ENCODE measurements at places on chromosomes 5 and 9.

DNA sequence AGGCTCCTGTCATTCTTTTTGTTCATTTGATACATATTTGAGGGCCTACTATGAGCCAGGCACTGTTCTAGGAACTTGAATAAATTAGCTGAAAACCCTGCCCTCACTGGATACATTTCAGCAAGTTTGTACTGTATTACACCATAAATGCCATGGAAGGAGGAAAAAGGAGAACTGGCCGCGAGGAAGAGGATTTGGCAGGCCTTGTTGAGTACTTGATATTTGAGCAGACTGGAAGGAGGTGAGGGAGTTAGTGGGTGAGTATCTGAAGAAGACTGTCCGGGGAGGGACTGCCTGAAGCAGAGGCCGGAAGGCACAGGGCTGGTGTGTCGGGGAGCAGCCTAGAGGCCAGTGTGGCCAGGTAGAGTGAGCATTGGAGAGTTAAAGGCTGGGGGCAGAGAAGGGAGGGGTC is 4.5 kb downstream of the SNX30 start:
- no peak for DNase-seq

DNA sequence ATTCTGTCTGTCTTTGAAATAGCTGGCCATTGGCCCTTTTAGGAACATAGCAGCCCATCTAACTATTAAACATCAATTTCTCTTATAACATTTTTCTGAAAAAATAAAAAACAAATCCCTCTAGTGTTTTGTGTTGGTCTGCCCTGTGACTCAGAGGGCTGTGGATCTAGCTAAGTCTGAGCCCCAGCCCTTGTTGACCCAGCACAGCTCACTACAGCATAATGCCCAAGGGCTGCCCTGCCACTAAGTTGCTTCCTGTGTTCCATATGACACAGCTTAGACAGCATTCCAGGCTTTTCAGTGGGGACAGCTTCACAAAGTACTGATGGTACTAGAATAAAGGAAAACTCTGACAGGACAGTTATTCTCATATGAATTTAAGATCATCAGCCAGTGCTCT is 136.0 kb downstream of the SCAMP1 start:
- no peak for DNase-seq

- DNase-seq = no peak
Observed at GRCh38 chr9:121281614-121282276, 13.8 kb downstream of the GSN start.

DNA sequence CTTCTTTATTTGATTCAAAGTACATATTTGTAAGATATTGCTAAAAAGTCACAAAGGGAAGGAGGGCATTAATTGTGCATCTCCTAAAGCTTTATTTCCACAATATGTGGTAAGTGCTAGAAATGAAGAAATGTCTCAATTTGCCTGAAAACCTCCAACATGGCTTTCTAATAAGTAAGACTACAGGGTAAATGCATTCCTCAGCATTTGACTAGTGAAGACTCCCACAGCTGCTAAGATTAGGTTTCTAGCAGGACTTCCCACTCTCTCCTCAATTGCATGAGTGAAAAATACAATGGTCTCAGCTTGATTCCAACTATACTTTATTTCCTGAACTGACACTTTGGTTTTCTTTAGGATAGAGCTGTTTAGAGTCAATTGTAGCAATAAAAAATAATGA is 162.1 kb downstream of the ELAVL2 start:
- DNase-seq = no peak

DNA sequence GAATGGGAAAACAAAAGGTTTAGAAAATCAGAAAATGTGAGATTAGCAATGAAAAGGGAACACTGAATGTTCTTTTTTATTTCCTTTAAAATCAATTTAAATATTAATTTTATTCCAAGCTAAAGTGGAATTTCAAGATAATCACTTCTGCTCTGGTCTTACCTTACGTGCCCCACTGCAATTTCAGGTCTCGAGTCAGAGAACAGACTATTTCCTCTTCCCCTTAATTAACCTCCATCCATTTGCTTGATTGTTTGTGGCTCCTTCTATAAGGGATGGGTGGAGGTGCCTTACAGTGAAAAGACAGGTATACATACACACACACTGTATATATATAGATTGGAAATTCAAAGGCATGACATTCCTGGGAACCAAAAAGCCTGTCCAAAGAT is 137.1 kb downstream of the SUSD1 start:
- no peak for DNase-seq

GRCh38 chr5:170819824-170820223 is 36.3 kb downstream of the GABRP start:
- no peak for DNase-seq

- no peak for DNase-seq
Observed at GRCh38 chr5:149791881-149792280, 61.8 kb downstream of the PPARGC1B start.

DNA sequence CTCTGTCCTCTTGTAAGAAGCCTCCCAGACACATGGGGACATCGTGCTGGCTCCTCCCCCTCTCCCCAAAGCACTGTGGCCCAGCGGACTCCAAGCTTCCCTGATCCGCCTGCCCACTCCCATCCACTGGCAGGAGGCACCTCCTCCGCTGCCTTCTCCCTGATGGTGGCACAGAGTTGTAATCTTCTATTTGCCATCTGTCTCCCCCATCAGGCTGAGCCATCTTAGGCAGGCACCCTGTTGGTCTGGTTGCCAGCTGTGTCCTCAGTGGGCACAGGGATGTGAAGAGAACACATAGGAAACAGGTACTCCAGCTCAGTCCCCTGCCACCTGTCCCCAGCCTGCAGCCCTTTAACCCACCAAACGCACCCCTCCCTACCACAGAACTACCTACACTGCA is 5.4 kb upstream of the ZDHHC12 start:
- DNase-seq = no peak
